ENCODE measurements at places on chromosomes 7 and 10. TPM values are rescaled to one million over a fixed set of nuclear protein-coding genes. Genes with fewer than 3 reads are reported as not detected.

DNA sequence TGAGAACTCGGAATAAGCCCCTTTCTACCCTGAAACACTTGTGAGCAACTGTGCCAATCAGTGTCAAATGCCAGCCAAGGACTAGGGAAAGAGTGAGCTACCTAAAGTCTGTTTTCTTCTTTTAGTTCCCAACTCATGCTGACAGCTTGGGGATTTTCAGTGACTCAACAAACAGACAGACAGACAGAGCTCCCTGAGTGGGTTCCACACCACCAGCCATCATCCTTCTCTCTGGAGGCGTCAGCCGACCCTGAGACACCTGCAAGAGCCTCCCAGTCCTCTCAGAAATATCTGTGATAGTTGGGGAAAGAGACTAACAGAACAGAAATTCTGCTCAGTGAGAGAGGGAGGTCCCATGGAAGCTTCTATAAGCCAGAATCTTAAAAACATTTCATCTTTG is 49.5 kb downstream of the GATA3 start:
- DNase-seq = no peak

DNA sequence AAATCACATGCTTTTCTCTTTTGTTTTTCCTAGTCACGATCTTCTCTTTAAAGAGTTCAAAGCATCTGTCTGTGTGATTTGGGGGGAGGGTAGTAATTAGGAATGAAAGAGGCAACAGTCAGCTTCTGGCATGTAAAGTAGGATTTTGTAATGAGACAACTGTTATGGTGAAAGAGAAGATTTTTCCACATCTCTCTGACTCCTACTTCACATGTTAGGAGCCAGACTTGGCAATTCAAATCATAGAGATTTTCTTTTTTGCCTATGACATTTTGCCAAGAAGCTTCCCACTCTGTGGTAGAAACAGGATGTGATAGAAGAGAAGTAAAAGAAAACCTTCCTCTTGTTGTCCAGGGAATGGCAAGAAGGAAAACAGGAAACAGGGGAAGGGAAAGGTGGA is 38.3 kb upstream of the KLHL7 start:
- no peak for DNase-seq

- DNase-seq = peak; percentile 61
Measured at GRCh38 chr10:3782451-3783315, 2.3 kb downstream of the KLF6 start.

NCF1 gene
- total RNA-seq = 2.2 TPM

- no peak for DNase-seq
Measured at GRCh38 chr7:138029941-138030340, 28.1 kb upstream of the CREB3L2 start.

HOXA10 gene
- total RNA-seq = not detected
